Activated T-helper 2 cell treated with anti-CD3 and anti-CD28 coated beads, Interferon-gamma antibody, Interleukin-2, Interleukin-4, amounts not matched to agents 10 μg/mL and 5 μg/mL and 100 μg/mL, durations not matched to agents 14 hours and 24 hours and 36 hours (primary cell): ENCODE measurements at places on chromosomes 7 and 10.

GRCh38 chr10:97378933-97379921, 21.9 kb downstream of the RRP12 start:
- no peak for DNase-seq

GRCh38 chr10:110430340-110431273, 67.1 kb upstream of the DUSP5 start:
- no peak for DNase-seq

- no peak for DNase-seq
These were observed 90.3 kb downstream of the BTRC start for GRCh38 chr10:101444058-101444898.

DNA sequence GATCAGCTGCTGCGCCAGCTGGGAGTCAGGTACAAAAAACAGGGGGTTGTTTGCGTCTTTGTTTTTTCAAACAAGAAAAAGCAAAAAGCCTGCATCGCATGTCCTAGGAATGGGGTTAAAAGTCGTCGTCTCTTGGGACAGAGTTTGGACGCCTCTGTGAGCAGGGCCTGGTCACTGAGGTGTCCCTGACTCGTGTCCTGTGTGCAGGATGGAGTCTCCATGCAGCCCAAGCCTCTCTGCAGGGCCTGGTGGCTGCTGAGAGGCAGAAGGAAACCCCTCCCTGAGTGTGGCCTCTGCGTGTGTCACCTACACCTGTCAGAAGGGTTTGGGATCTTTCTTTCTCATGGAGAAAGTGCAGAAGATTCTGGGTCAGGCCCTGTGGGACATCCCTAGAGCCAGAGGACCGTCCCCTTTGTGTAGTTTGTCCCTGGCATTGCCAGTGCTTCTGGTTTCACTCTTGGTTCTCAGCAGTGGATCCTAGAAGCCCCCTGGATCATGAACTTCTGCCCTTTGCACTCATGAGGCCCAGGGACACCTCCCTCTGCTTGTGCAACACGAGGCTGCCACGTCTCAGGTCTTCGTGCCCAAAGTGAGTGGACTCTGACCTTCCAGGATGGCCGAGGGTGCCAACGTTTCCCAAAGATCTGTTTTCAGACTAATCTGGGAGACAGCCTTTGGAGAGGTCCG, 75.0 kb downstream of the PRKAG2 start:
- no peak for DNase-seq

- DNase-seq: no peak
These were observed 47.7 kb upstream of the PCBD1 start for GRCh38 chr10:70936111-70936510.

DNA sequence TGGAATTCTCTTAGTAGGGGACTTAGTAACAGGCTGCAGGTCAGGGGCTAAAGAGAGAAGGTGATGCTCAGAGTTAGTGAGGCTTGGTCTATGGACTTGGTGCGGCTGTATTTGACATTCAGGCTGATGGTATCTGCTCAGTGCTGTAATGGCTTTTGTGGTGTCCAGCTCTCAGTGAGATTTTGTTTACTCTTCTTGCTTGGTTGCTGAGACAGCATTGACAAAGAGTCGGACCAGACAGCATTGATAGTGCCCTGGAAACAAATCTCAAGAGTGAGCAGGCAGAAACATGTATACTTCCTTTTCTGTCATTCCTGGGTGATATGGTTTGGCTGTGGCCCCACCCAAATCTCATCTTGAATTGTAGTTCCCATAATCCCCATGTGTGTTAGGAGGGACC, 202.0 kb downstream of the STK31 start:
- DNase-seq: no peak

GRCh38 chr10:36468620-36469019, 656.8 kb upstream of the ANKRD30A start:
- DNase-seq: no peak

DNA sequence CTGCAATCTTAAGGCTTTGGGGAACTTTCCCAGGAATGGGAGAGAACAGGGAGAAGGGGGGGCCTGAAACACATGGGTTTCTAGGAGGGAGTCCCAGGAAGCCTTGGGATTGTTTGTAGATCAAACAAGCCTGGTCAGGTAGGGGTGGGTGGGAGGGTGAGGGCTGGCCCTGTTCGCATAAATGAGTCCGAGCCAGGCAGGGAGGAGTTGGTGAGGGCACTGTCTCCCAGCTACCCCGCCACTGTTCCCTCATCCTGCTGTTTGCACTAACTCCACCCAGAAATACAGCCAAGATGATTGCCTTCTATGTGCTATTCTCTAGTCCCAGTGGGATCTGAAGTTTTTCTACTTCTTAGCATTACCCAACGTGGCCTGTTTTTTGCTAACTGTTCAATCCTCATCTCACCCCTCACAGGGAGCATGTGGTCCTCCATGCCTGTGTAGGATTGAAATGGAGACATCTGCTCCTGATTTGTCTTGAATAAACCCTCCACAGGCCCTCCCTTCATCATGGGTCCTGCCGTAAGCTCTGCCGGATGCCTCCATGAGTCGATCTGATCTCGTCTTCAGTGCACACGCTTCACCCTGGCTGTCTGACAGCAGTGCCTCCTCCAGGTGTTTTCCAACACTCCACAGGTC, 257.0 kb downstream of the COBL start:
- DNase-seq: no peak

DNA sequence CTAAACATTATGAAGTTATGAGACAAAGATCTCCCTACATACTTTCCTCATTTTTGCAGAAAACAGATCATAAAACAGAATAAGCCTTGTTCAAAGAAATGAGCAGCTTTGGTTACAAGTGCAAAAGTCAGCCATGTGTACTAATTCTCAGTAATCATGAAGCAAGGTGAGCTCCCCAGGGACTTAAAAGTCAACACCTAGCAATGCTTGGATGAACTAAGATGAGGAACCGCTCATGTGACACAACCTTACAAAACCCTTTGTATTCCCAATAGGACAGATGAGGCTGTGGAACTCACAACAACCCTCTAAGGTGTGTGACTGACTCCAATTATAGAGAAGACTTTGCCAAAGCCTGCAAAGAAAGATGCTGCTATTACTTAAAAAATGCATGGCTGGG, 154.5 kb downstream of the SLC25A13 start:
- no peak for DNase-seq

- no peak for DNase-seq
These were observed 606.5 kb upstream of the MGMT start for GRCh38 chr10:128860574-128860973.

DNA sequence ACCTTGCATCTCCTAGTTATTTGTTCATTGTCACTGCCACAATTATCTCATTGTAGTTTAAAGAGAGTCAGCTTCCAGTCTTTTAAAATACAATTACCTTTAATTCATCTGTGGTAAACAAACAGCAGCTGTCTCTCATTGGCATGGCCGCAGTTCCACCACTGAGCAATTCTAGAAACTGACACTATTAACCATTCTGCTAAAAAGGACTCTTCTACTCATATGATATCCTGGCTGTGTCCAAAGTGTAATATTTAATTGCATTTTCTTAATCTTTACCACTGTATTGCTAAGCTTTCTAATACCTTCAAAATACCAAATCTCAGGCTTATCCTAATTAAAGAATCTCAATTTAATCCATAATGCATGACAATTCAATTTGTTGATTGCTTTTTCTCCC, 639.0 kb downstream of the AUTS2 start:
- no peak for DNase-seq

DNA sequence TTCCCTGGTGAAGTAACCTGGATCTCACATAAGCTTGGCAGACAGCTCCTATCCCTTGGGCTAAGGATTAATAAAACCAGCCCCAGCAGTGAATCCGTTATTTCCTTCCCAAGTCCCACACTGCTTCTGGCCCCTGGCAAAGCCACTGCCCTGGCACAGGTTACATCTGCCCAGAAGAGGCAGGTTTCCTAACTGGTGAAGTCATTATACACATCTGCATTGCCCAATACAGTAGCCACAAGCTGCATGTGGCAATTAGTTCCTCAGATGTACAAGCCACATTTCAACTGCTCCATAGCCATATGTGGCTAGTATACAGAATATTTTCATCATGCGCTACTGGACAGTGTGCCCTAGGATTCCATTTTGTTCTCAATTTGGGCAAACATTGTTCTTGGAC, 273.0 kb downstream of the GRM8 start:
- DNase-seq: no peak

DNA sequence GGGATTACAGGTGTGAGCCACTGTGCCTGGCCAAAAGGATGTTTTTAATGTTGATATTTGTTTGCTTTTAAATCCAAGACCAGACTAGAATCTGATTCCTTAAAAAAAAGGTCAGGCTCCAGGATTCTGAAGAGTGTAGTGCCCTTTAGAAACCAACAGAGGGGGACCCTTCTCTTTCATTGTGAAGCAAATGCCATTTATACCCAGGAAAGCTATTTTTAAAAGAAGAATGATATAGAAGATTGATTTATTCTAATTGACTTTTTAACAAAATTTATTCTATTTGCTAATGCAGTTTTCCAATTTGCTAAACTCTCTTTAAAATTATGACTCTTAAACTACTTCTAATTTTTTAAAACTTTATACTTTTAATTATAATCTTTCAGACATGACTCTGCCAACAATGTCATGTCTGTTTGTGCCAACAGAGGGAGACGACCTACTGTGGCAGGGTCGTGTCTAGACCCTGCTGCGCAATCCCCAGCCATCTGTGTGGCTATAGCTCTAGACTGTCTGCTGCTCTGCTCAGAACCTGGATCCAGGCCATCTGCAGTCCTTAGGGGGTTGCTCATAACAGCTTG, 201.0 kb upstream of the IMMP2L start:
- no peak for DNase-seq

- DNase-seq: no peak
These were observed 111.2 kb downstream of the RNLS start for GRCh38 chr10:88471899-88472298.

DNA sequence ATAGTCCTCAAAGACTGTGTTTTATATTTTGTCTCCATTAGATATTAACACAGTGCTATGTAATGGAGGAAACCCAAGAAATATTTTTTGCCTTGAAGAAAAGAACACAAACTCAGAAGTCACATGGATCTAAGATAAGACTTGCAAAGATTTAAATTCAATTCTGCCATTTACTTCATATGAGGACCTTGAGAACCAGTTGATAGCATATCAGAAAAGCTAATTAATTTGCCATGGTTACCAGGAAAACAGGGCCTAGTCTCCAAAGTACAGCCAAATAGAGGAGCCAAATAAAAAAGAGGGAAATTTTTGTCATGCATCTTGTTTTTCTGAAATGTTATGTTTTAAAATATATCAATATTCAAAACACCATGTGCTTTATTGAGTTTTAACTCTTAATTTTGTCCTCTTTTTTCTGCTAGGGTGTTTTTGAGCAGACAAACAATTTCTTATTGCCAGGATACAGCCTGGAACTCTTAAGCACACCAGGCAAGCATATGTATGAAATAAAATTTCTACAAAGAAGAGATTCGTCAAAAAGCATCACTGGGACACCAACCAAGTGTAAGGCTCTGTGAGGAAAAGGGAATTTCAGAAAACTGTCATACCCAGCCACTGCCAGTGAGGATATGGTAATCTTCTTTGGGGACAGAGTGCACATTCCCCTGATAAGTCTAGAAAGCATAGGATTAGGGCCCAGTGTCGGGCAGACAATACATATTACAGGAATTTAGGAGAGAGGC, 10.6 kb upstream of the TOMM7 start:
- DNase-seq: no peak

- no peak for DNase-seq
These were observed 275.1 kb downstream of the MAD1L1 start for GRCh38 chr7:1957471-1958225.

DNA sequence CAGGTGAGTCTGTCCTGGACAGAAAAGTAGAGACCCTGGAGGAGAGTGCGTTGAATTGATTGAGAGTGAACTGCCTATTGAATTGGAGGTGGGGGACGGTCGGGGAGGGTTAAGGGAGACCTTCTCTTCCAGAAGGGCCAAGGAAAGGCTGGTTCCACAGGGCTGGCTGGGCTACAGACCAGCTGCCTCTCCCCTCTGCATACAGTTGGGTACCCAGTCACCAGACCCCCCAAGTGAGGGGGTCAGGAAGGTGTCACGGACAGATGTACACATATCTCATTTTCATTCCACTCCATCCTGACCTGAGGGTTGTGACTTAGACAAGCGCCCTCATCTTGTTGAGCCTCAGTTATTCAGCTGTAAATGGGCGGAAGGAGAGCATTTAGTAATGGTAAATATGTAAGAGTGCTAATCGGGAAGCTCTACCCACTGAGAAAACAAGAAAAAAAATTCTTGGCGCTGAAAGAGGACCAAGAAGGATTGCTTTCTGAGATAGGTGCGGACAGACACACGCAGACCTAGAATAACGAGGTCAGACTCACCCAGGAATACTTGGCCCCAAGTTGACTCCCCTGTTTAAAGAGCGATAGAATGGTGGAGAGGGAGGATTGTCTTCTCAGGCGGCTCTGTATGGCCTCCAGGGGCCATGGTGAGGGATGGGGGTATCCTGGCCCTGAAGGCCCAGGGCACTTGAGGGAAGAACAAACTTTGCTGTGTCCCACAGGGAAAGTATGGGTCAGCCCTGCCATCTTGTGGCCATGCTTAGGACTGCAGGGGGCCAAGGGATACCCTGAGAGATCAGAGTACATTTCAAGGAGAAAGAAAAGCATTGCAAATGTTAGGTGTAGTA, 7.2 kb upstream of the MBL2 start:
- DNase-seq: peak; percentile 31

DNA sequence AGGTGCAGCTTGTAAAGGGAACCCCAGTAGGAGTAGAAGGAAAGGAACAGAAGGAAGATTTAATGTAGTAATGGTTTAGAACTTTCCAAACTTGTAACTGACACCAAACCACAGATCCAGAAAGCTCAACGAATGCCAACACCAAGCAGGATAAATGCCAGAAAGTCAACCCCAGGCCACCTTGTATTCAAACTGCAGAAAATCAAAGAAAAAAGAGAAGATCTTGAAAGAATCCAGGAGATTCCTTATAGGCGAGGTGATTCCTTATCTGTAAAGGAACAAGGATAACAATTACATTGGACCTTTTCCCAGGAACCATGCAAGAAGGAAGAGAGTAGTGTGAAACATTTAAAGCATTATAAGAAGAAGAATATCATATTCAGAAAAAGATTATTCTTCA, 93.6 kb downstream of the NKX6-2 start:
- DNase-seq: no peak

GRCh38 chr7:74267756-74268565, 13.8 kb upstream of the RFC2 start:
- no peak for DNase-seq

DNA sequence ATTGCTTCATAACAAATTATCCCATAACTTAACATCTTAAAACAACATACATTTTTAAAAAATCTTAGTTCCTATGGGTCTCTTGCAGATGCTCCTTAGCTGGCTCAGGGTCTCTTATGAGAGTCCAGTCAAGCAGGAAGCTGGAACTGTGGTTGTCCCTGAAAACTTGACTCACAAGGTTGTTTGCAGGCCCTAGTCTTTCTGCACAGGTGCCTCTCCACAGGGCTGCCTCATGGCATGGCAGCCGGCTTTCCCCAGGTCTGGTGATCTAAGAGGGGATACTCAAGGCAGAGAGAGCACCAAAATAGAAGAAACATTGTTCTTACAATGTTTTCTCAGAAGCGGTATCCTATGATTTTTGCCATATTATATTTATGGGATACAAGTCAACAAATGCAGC, 127.1 kb downstream of the CDK14 start:
- DNase-seq: no peak

DNA sequence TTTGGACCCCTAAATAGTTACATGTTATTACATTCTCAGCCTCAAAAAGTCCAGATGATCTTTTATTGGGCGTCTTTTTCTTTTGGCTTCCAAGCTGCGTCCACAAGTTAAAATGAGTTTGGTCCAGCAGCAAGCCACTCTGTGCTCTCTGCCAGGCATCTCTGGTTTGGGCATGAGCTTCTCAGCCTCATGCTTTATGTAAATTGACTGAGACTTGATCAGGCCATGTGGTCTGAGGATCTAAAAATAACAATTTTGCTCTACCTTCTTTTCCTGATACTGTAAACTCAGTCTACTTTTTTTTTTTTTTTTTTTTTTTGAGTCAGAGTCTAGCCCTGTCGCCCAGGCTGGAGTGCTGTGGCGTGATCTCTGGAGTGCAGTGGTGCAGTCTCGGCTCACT, 15.6 kb downstream of the GAD2 start:
- no peak for DNase-seq
